ENCODE measurements at places on chromosomes 7 and 10.

DNA sequence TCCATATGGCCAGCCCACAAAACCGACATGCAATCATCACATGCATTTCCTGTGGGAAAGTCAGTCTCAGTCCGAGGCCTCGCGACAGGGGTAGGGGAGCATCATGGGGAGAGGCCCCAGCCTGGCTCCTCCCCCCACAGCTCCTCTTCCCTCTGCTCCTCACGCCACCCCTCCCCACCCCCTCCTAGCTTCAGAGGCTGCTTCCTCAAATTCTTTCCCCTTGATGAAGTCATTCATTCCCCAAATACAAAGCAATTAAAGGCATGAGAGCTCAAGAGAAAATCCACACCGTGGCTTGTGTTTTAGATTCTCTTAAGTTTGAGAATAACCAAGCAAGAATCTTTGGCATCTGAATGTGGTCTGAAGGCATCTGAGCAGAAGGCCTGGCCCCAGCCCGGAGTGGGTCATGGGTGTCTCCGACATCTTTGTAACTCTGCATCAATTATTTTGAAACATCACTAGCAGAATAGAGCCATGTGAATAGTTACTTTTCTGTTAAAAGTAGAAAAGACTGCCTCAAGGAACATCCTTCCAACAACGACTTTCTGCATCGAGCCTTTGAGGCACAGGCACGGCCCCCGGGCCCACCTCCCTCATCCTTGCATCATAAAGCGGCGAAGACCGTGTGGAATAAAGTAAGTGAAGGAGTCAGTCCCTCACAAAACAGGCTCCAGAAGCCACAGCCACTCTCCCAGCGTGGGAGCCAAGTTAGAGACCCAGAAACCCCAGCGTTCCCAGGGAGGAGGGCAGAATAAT is 90.9 kb downstream of the DIP2C start:
- DNase-seq, result peak; percentile 100

- no peak for DNase-seq
Observed at GRCh38 chr7:115816318-115816974, 214.1 kb downstream of the TFEC start.

GRCh38 chr10:122233857-122234348 is 37.2 kb upstream of the BTBD16 start:
- no peak for DNase-seq

DNA sequence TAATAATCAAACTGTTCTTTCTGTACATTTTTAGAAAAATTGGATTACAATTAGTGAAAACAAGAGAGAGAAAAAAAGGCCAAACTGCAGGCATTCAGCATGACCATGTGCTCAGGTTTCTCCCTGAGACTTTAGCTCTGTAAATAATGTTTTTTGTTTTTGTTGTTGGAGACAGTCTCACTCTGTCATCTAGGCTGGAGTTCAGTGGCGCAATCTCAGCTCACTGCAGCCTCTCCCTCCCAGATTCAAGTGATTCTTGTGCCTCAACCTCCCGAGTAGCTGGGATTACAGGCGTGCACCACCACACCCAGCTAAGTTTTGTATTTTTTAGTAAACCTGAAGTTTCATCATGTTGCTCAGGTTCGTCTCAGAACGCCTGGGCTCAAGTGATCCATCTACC is 23.0 kb downstream of the BZW2 start:
- DNase-seq, result peak; percentile 32

- DNase-seq, result no peak
Observed at GRCh38 chr7:159035571-159036073, 109.0 kb downstream of the VIPR2 start.

DNA sequence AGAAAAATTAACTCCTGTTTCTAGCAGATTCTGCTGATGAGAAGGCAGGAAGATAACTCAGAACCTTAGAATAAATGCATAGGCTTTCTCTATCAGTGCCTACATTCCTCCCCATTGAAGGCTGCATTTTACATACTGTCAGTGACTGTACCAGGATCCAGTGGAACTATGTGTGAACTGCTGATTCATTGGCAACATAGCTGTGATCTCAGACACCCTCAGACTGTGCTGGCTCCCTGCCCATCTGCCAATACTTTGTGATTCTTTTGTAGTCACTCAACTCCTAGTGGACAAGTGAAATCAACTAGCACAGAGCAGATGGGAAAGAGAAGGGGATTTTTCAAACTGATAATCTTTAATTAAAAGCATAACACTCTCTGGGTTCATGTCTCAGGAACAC is 375.8 kb downstream of the MDFIC start:
- DNase-seq, result peak; percentile 71

GRCh38 chr10:104622598-104623209 is 18.4 kb upstream of the SORCS3 start:
- peak; percentile 42 for DNase-seq

GRCh38 chr7:5193880-5194279 is 3.8 kb downstream of the WIPI2 start:
- no peak for DNase-seq

GRCh38 chr10:18140957-18141845 is 977 bp downstream of the CACNB2 start:
- no peak for DNase-seq

DNA sequence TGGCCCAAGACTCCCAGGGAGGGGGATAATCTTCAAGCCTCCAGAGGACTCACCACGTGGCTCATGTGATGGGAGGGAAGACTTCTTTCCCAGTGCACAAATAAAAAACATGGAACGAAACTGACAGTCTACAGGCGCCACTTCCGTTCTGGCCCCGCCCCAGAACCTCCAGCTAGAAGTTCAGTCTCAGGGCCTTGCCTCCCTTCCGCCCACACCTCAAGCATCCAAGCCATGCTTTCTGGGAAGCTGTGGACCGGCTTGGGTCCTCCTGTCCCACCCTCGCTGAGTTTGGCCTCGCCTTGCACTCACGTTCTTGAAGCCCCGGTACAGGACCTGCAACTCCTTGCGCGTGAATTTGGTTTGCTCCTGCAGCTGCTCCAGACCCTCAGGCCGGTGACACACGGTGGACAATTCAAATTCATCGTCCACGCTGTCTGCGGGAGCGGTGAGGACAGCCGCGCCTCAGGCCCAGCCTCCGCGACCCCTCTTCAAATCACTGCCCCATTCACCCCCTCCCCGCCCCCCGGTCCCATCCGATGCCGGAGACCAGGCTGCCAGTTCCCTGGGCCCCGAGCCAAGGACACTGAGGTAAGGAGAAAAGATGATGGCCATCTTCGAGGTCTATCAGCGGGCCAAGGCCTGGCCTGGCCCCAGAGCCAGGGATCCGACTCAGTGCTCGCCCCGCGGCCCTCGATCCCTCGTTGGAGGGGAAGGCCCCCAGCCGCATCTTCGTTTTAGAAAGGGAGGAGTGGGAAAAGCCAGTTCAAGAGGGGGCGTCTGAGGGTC is 10.7 kb upstream of the OGA start:
- DNase-seq, result no peak

DNA sequence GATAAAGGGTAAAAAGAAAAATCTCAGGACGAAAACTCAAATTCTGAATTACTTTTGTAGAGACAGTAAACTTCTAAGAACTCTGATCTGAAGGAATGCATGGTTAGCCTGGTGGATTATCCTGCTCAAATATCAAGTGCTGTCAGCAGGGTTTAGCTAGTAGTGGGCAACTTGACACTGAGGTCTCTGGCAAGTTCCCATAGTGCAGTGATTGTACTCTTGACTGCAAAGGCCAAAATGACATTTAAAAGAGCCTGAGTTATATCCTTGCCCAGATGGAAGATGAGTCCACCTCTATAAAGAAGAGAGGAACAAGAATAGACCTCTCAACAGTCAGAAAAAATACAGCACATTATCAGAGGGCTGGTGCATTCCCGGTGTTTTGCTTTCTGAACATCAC is 304.5 kb upstream of the IMMP2L start:
- no peak for DNase-seq

GRCh38 chr10:18378766-18379165 is 238.5 kb downstream of the CACNB2 start:
- DNase-seq, result no peak

- peak; percentile 32 for DNase-seq
Observed at GRCh38 chr7:94398841-94399240, 4.1 kb downstream of the COL1A2 start.

DNA sequence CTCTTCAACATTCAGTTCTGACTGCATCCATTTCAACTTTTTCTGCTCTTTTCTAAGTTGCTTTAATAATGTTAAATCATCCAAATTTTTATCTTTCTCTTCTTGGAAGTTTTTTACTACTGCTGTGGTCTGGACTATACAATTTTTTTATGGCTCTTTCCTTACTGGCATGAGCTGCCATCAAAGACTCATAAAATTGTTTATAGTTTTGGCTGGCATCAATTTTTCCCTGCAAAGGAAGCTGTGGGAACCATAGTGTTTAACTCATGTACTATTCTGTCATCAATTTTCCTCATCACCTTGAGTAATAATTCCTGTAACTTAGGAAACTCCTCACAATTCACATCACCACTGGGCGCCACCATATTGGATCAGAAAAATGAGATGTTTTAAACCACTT is 77.6 kb upstream of the A1CF start:
- no peak for DNase-seq

DNA sequence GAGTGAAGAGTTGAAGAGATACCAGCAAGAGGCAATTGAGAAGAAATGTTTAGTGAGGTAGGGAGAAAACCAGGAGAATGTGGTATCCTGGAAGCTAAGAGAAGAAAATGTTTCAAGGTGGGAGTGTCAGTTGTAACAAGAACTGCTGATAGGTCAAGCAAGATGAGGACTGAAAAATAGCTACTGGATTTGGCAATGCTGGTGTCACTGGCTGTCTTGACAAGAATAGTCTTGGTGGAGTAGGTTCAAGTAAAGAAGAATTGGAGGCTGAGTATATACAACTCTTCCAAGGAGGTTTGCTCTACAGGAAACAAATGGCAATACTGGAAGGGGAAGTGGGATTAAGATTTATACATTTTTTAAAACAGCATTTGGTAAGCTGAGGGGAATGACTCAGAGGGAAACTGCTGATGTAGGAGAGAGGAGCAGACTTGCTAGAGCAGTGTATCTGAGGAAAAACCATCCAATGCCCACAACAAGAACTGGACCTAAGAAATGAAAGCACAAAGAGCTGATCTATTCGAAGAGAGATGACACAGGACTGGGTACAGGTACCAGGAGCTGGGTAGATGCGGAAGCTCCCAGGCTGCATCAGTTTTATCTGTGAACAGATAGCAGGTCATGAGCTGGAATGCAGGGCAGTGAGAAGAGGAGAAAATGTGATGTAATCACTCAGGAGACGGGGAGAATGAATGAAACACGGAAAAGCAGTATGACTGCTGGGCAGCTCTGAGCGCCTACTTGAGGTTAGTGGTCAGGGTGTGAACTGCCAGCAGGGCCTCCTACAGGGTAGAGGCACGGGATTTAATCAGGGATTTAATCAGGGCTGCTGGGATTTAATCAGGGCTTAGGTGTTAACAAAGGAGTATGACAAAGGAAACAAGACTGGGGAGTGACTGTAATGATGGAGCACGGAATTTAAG is 34.5 kb downstream of the FAM25A start:
- DNase-seq, result peak; percentile 66

- no peak for DNase-seq
Observed at GRCh38 chr7:139304517-139304916, 36.6 kb upstream of the FMC1 start.

GRCh38 chr10:48400129-48400849 is 93.8 kb downstream of the MAPK8 start:
- DNase-seq, result peak; percentile 92

GRCh38 chr10:100723770-100724530 is 21.4 kb upstream of the PAX2 start:
- DNase-seq, result no peak

DNA sequence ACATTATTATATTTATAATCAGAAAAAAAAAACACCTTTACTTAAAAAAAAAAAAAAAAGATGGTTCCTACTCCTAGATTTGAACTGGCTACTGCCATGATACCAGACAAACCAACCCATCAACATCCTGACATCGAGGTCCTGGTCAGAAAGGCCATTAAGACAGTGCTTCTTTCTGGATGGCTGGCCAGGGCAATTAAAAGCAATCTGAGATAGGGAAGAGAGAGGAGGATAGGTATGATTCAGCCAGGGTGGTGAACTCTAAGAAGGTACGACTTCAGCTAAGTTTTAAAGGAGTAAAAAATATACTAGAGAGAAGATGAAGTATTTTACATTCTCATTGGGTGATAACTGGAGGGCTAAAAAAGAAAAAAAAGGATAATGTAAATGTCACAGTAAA is 139.0 kb downstream of the DOCK4 start:
- no peak for DNase-seq
